ENCODE measurements at places on chromosomes 11 and 22.
A peak's percentile ranks its signal among the peaks of the same experiment; 100 is the strongest.

DNA sequence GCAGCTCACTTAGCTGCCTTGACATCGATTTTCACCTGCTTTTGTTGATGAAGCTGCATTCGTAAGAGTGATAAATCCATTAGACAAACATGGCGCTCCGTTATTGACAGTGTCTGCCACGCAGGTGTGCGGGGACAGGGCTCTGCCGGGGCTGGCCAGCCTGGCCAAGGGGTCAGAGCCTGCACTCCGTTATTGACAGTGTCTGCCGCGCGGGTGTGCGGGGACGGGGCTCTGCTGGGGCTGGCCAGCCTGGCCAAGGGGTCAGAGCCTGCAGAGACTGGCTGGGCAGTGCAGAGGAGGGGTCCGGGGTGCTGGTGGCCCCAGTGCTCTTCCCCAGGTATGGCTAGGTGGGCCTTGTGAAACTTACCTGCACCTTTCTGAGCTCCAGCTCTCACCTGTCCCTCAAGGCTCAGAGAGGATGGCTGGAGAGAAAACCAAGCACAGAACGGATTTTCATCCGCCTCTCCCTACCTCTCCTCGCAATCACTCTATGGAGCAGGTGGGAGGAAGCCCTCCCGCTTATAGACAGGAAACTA is 101.6 kb upstream of the B3GAT1 start:
- no peak for DNase-seq

DNA sequence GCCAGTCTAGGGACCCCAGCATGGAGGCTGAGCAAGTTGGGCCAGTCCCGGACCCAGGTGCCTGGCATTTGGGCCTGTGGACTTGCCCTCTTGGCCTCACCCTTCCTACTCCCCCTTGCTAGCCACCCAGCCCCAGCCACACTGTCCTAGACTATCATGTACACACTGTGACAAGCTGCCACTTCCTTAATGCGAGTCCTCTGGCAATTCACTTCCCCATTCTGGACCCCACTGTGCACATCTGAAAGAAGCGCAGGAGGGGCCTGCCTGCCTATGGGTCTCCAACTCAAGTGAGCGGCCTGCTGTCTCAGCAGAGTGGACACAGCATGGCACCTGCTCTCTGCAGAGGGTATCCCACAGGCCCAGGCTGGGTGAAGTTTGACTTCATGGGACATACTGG is 68.5 kb upstream of the LMO1 start:
- no peak for DNase-seq

GRCh38 chr22:50697667-50698506 is 25.3 kb downstream of the SHANK3 start:
- peak; percentile 12 for DNase-seq

- no peak for DNase-seq
Observed at GRCh38 chr11:12539572-12539971, 134.6 kb upstream of the TEAD1 start.

DNA sequence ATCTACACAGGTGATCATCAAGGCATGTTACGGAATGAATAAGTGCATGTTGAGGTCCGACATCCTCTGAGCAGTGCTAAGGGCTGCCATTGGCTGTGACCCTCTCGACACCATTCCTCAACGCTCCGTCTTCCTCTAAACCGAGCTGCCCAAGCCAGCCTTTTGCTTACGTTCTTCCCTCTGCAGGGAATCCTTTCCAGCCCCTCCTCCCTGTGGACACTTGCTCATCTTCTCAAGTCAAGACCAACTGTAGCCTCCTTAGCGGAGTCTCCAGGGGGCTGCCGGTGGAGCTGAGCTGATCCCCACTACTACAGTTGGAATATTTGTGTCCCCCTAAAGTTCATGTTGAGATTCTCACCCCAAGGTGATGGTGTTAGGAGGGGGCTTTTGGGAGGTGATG is 781.0 kb downstream of the TBC1D22A start:
- DNase-seq = no peak

DNA sequence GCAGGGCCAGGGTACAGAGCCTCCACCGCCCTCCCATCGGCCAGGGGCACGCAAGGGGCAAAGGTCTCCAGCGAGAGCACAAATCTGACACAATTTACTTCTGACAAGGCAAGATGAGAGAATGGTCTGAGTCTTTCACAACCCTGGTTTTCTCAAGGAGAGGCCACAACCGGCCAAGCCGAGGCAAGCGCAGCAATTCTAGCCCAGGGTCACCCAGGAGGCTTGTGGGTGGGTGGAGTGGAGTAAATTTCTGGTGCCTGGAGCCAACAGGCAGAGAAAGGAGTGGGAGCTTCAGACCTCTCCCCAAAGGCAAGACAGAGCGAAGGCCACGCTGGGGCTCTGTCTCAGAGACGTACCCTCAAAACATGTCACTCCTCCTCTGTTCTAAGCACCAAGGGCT is 9.3 kb downstream of the LARGE2 start:
- DNase-seq = no peak
